Activated CD4-positive, alpha-beta T cell treated with anti-CD3 and anti-CD28 coated beads, Interleukin-2, amount 50 U/mL, for 1 hour (primary cell): ENCODE measurements at places on chromosomes 7 and 10.

DNA sequence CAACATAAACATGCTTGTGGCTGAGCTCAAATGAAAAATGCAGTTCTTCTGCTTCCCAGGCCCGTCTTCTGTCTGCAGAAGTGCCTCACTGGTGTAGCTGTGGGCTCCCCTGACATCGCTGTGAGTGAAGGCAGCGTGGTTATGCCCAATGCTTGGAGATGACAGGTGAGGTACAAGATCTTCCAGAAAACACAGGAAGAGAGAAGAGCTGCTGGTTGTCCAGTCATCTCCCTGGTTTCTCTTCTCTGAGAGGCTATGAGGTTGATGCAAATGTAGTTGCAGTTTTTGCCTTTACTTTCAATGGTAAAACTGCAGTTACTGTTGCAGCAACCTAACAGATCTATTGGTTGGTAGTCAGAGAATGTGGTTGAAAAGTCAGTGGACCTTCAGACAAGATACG, 223.6 kb downstream of the GATA3 start:
- DNase-seq = no peak

DNA sequence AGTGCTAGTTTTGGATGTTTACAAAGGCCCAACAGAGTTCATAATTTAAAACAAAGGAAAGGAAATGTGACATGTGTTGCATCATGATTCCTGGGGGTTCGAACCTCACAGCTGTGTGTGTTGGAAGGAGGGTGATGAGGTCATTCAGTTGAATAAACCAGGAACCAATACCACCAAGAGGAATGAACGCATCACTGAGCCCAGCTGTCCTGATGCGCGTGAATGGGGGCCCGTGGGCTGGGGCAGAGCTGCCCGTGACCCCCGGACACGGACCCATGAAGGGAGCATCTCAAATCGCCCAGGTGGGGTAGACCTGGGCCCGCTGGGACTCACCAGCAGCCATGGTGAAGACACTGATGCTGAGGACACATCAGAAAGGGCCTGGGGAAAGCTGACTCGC, 33.0 kb downstream of the BRI3 start:
- no peak for DNase-seq

- DNase-seq = no peak
Observed at GRCh38 chr7:26653430-26654399, 210.7 kb downstream of the SKAP2 start.

DNA sequence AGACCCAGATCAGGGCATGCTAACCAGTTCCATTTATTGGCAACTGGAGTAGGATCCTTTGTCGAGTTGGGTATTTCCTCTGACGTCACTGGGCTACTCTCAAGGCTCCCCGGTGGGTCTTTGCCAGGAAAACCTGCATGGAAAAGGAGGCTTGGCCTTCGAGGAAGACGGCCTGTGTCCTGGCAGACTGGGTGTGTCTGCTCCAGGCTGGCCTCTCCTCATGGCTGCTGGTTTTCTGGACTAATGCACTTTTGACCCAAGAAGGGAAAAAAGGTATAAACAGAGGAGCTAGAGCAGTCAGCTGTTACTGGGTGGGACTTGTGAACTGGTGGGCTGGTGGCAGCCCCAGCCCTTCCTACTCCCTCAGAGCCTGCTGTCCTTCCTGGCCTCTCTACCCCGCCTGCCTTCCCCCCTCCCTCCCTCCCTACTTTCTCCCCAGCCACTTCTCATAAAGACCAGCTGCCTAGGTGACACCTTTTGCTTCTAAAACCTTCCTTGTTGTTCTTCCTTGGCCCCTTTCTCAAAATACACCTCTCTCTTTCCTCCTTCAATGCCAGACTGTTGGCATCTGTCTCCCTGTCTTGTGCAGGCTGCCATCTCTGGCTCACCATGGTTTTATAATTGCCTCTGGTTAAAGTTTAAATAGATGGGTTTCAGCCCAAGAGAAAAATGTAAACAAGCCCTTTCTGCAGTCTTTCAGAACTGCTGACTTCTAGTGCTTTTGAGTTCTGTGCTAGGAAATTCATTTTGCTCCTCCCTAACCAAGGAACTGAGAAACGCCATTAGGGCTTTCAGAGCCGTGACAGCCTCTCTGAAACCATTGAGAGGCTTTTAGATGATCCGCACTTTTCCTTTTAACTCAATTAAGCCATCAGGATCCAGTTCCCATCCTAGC, 101.8 kb upstream of the MKLN1 start:
- DNase-seq = no peak

- no peak for DNase-seq
Observed at GRCh38 chr7:41576166-41576565, 126.7 kb downstream of the INHBA start.

- DNase-seq = no peak
Observed at GRCh38 chr10:110859206-110859972, 12.3 kb upstream of the PDCD4 start.

DNA sequence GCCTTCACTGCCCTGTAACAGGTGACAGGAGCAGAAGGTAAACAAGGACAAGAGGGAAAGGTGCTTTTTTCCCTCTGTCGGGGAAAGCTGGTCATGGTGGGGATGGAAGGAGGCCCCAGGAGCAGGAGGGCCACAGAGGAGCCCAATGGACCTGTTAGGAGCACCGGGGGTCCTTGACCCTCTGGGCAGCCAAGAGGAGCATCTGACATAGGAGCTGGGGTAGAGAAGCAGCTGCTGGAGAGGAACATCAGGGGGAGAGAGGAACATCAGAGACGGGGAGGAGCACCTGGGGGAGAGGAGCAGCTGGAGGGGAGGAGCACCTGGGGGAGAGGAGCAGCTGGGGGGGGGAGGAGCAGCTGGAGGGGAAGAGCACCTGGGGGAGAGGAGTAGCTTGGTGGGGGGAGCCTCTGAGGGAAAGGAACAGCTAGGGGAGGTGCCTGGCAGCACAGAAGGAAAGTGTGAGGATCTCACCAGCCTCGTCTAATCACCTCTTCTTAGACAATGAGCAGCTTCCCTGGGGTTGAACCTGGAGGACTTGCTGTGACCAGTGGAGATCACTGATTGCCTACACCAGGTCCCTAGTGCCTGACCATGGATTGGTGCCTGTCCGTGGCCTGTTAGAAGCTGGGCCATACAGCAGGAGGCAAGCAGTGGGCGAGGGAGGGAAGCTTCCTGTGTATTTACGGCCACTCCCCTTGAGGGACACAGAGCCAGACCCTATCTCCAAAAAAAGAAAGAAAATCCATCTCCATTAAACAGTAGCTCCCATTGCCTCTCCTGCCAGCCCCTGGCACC, 37.6 kb downstream of the JAKMIP3 start:
- DNase-seq = no peak

DNA sequence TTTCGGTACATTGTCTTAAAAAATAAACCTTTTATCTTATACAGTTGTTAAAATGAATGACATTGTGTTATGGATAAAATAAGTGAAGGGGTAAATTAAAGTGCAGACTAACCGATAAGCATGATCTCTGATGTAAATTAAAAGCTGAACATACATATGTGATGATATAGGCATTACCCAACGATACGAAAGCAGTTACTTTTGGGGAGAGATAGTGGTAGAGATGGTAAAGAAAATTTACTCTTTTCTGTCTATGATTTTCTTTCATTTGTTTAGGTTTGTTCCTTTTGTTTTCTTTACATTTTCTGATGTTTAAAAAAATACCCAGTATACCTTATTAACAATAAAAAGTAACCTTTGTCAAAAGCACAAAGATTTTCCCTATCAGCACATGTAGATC, 6.4 kb downstream of the C1GALT1 start:
- no peak for DNase-seq

GRCh38 chr7:148472406-148472805, 118.2 kb upstream of the C7orf33 start:
- DNase-seq = no peak

DNA sequence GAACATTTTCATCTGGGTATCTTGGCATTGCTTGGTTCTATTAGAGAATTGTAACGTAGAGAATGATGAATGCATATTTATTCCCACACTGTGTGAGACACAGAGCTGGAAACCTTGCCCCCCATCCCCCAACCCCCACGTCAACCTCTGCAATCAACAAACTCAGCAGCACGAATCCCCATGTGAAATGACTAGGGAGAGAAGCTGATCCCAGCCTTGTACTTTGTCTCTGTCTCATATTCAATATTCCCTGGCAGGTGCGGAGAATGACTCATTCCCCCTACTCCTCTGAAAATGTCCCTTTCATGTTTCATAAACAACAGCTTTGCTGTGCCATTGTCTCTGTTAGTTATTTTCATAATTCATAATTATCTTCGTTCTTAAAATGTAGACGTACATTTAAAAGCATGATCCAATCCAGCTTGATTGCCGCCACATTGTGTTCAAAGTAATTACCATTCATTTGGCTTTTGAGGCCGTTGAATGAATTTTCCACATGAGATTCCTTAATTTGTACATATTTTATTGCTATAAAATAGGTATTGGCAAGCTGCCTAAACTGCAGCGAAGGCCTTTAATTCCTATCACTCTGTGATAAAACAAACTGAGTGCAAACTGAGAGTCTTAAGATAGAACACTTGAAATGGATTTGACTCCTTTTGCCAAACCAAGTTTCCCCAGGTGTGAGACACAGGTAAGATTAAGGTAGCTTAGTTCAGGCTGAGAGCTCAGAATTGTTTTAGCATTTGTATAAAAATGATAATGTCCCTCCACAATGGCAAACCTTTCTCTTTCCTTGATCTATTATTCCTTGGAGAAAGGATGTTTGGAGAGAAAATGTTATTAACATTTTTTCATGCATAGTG, 920.2 kb downstream of the TYW1 start:
- DNase-seq = no peak

DNA sequence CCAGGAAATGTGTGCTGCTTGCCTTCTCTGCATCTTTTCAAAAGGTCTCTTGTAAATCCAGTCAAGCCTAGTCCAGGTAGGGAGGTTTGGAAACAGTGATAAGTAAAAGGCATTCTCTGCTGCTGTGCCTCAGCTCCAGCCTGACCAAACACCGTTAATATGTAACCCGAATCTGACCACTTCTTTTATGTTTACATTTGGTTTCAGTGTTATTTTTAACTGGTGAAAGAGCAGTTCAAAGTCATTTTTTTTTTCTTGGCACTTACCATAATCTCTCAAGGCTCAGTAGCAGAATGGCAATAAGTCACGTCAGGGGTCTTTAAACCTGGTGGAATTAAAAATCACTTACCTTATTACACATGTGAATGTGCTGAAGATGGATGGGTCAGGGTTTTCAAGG, 216.8 kb downstream of the PTEN start:
- DNase-seq = no peak

GRCh38 chr10:46287846-46288477, 1.2 kb downstream of the ANTXRL start:
- no peak for DNase-seq

GRCh38 chr10:63633677-63634487, 112.7 kb downstream of the REEP3 start:
- no peak for DNase-seq

DNA sequence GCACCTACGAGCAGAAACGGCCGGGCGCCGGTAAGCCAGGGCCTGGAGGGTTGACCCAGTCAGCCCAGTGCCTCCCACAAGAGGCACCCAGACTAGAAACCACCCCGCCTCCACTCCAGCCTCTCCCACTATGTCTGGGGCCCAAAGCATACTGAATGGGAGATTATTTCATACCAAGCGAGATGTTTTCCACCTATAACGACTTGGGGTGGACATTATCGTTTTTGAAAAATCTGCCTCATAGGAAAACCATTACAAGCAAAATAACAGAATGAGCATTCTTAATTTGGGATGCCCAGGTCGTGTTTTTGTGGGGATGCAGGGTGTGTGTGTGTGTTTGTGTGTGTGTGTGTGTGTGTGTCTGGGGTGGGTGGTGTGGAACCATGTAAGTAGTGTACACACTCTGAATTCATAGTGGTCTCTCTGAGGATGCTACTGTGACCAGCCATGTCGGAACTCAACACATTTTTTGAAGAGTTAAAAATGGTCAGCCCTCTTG, 1.6 kb downstream of the HOXA6 start:
- DNase-seq = no peak

GRCh38 chr10:101663097-101663496, 31.9 kb downstream of the FBXW4 start:
- DNase-seq = no peak
